ENCODE measurements at places on chromosomes 3 and 15.
A peak's percentile ranks its signal among the peaks of the same experiment; 100 is the strongest.

DNA sequence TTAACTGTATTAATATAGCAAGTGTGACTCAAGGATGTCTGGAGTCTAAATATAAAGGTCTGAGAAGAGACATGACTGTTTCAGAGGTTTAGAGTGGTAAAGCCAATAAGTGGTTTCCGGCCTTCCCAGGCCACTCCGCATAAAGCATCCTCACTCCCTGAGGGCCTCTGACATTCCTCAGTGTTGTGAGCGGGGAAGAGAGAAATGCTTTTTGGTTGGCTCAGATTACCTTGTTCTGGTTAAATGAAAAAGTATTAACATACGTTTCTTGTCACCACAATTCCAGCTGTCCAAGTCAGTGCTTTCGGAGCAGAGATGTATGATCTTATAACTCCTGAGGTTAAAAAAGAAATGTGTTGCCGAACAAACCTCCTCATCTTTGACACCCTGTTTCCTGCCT lies 103.8 kb downstream of the RBMS3 start:
- no peak for DNase-seq

DNA sequence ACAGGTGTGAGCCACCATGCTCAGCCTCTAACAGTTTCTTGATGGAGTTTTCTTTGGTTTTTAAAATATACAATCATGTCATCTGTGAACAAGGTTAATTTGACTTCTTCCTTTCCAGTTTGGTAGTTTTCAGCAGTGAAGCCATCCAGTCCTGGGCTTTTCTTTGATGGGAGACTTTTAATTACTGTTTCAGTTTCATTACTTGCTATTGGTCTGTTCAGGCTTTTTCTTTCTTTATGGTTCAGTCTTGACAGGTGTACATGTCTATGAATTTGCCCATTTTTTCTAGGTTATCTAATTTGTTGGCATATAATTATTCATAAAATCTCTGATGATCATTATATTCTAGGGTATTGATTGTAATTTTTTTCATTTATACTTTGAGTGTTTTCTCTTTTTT lies 36.8 kb downstream of the PFN2 start:
- no peak for DNase-seq

DNA sequence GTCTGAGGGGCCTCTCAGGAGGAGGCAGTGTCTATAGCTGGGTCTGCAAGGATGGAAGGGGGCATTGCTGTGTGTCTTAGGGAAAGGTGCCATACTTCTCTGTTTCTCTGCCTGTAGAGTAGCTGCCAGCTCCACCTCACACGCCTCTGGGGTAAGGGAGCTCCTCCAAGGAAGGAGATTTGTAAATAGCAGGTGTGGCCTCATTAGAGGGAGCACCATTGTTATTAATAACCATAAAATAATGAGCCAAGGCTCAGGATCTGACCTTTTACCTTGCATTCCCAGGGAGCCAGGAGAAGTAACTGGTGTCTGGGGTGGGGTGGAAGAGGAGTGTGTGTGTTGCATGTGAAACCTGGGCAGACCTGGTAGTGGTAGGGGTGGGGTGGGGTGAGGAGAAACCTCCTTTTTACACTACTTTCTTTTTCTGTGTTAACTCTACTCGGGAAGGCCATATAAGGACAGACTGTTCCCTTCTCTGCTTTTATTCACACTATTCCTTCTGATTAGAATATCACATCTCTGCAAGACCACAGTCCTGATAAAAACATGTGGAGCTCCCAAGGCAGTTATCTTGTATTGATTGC lies 2.2 kb upstream of the C15orf39 start:
- DNase-seq = peak; percentile 72

GRCh38 chr15:25426896-25427610 lies 11.8 kb downstream of the UBE3A start:
- peak; percentile 46 for DNase-seq

- no peak for DNase-seq
Measured at GRCh38 chr3:32643354-32643753, 41.6 kb upstream of the CNOT10 start.

GRCh38 chr15:32723171-32723948 lies 5.6 kb downstream of the GREM1 start:
- no peak for DNase-seq

DNA sequence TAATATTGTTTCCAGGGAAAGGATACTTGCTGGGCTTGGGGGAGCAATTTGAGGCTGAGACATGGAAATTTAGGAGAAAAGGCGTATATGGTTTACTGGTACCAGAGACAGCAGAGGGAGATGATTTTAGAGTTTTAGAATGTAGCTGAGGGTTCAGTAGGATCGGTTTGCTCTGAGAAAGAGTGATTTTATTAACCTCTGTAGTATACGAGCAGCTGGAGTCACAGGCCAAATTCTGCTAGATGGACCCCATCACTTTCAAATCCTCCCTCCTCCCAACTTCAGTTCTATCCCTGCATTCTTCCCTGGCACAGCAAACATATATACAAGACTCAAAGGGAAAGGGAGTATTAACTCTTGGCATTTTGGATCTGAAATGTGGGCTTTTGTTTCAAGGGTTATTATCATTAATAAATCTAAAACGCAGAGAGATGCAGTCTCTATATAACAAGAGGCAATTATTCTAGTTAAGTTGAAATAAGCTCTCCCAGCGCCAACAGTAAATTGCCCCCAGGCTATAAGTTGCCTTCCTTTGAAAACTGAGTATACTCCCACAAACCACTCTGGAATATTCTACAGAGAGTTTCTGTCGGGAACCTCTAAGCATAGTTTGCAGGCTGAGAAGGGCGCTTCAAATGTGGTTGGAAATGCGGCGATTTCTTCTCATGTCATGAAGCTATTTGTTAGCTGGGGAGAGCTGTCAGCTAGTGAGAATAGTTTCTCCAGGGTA lies 5.4 kb downstream of the CRABP1 start:
- DNase-seq = no peak

- no peak for DNase-seq
Measured at GRCh38 chr3:42495393-42495792, 7.0 kb upstream of the VIPR1 start.

GRCh38 chr15:47750740-47751262 lies 33.5 kb downstream of the SEMA6D start:
- DNase-seq = no peak

DNA sequence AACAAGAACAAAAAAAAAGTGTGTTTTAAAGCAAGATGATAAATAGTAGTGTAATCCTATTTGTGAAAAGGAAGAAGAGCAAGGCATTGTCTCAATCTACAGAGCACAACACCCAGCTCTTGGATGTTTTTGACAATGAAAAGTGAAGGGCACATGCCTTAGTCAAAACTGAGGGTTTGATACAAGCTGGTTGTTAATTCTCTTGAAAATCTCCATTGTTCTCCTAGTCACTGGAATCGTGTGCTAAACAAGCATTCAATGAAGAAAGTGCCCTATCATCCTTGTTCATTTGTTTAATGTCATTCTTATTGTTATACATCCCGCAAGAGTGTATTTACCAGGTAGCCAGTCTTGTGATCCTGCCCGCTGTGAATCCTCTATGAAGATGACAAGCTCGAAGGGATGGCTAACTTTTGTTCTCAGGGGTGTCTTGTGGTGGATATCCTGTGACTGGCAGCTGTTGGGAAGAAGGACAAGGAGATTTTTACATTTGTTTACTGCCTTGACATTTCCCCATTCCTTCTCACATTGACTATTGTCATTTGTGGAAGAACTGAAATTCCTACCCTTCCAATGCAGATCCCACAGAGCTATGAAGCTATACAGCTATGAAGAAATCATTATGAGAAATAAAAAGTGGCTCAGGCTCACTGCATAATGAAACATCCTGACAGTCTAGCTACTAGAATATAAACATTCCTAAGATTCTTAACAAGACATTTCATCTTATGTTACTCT lies 175.9 kb downstream of the VGLL3 start:
- DNase-seq = no peak

DNA sequence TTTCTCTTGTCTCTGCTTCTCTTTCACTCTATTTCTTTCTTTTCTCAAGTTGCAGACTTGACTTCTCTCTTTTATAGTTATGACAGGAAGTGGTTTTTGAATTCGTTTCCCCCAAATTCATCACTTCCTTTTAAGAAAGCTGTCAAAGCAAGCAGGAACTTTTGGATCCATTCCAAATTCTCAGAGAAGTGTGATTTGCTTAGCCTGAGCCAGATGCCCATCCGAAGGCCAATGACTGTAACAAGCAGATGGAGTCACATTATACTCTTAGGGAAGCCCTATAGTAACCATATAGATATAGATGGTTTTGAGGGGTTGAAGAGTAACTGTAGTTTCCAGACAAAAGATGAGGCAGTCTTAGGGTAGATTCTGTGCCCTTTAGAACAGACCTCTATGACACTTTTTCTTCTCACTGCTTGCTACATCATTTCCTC lies 592.0 kb upstream of the KCNMB2 start:
- peak; percentile 20 for DNase-seq

- peak; percentile 7 for DNase-seq
Measured at GRCh38 chr3:24963762-24964625, 464.1 kb upstream of the RARB start.

All from hematopoietic multipotent progenitor cell treated with erythropoietin and hydrocortisone succinate and interleukin-3 and kit ligand, for 8 days (in vitro differentiated cells).